ENCODE measurements at places on chromosomes 3 and 15.

DNA sequence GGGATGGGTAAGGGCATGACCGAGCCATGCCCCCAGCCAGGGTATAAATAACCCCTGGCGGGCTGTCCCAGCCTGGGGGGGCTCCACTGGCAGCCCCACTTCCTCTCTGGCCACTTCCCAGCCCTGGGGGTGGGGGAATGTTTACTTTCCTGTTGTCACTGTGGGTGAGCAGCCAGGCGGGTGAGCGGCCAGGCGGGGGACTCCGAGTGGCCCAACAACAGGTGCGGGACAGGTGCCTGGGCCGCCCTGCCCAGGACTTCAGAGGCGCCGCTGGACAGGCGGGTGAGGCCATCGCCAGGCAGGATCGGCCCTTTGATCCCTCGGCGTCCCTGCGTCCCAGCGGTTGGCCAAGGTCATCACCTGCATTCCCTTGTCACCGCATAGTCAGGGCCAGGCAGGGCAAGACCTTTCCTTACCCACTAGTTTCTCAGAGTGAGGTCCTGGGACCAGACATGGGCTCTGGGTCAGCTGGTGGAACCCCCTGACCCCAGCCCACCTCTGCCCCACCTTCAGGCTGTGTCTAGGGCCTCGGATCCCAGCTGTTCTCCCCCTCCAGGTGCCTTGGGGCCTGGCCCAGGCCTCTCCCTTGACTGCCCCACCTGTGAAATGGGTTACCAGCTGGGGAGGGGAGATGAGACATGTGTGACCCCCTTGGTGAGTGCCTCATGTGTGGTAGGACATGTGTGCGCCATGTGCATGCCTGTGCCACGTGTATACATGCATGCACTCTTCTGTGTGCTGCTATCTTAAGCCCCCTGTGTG is 16.6 kb downstream of the SEMA3F start:
- no peak for DNase-seq

DNA sequence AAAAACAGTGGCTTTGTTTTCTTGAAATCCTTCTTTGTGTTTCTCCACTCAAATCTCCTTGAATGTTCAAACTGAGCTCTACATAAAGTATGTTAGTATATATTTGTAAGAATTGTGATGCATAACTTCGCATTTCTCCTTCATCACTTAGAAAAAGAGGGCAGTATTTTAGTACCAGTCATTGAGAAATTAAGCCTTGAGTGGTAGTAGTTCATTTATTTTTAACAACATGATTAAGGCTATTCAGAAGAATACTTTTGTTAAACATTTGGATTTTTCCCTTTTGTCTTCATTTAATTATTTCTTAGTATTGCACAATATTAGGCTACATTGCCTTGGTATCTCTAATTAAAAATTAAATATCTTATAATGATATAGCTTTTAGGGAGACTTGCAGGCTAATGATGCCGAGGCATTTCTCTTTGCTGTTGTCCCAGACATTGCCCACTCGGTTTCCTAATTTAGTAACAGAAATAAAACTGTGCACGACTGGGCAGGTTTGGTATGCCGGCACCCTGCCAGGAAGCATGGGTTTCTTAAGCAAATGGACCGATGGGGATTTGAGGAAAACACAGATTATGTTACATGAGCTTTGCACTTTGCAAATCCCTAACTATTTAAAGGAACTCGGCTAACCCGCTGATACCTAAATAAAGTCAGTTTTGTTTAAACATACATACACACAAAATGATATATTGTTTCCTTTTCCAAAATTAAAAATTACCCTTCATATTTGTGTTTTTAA is 54.7 kb downstream of the LRRC28 start:
- no peak for DNase-seq

DNA sequence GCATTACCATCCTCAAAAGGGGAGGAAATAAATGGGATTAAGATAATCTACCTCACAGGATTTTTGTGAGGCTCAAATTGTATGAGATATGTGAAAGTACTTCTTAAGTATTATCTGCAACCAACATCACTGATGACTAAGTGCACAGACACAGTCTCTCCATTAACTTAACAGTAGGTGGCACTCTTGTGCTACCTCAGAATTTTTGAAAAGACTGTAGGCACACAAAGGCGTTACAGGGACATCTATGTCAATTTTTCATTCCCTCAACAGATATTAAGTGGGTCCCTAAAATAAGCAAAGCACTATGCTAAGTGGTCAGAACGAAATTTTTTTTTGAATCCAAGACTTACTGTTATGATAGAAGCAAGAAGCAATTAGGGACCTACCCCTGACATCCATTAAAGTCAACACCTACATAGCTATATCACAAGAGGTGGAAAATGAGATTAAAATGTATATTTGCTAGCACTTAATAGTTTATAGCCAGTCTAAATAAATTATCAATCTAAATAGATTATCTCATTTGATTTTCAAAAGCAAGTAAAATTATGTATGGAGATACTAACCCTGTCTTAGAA is 52.9 kb downstream of the RYK start:
- no peak for DNase-seq

DNA sequence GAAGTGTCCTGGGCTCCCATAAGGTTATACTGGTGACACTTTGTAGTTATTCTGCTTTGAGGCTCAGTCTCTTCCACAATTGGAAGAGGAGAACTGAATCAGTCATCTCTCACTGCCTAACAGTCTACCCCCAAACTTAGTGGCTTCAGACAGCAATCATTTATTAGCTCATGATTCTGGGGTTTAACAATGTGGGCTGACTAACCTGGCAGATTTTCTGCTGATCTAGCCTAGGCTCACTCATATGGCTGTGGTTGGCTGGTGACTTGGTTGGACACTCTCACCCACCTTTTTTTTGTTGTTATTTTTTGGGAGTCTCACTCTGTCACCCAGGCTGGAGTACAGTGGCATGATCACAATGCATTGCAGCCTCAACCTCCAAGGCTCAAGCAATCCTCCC is 7.1 kb downstream of the GPD1L start:
- DNase-seq: no peak

DNA sequence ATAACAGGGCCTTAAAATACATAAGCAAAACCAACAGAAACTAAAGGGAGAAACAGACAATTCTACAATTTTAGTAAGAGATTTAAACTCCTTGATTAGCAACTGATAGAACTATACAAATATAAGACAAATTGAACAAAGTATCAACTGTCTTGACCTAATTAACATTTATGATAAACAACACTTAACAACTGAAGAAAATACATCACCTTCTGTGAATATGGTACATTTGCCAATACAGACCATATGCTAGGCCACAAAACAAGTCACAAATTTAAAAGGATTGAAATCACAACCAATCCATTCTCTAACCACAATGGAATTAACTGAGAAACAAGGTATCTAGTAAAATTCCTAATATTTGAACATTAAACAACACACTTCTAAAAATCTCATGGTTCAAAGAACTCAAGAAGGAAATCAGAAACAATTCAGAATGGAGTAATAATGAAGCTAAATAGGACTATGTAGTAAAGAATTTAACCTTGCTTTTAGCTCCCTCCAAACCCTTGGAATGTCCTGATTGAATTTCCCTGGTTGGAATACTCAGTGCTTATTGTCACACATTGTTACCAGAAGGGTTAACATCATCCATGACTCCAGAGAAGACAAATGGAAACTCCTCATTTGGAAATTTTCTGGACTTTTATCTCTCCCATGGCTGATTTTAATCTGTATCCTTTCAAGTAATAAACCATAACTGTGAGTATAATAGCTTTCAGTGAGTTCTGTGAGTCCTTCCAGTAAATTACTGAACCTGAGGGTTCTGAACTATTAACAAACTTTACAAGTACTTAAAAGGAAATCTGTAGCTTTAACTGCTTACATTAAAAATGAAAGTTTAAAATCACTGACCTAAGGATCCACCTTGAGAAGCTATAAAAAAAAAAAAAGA is 88.8 kb downstream of the DLG1 start:
- DNase-seq: no peak

GRCh38 chr3:172138193-172138537 is 98.8 kb downstream of the FNDC3B start:
- DNase-seq: no peak

- DNase-seq: no peak
These were observed 11.7 kb downstream of the FRMD5 start for GRCh38 chr15:44183363-44183762.

GRCh38 chr15:57306944-57307411 is 69.3 kb upstream of the CGNL1 start:
- DNase-seq: no peak

GRCh38 chr15:61000276-61000675 is 228.8 kb downstream of the RORA start:
- no peak for DNase-seq

DNA sequence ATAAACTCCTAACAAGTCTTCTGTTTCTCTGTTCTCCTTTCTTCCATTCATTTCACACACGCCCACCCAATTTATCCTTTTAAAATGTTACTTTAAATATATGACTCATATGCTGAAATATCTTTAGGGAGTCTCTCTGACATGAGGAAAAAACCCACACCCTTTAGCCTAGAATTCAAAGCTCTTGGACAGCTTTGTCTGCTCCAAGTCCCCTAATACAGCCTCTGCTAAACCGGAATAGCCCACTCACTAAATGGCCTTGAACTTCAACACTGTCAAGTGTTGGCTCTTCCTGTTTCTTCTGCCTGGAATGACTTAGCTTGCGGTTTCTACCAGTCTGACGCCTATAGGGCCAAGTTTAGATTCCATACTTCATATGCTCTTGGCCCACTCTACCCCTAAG is 3.3 kb upstream of the CD96 start:
- DNase-seq: no peak

DNA sequence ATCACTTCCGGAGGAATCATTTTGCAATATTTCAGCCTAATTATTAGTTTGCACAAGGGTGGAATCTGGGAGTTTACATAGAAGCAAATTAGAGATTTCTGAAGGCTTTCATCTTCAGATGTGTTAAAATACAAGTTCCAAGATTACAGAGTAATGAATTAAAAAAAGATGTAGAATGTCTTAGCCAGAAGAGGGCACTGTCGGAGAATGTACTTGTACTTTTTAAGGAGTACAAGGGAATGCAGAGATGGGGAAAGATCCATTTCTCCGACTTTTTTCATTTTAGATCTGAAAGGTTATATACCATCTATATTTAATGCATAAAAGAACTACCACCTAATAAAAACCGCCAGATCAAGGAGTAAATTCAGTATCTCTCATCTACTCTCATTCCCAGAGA is 43.1 kb upstream of the WDR5B start:
- no peak for DNase-seq

DNA sequence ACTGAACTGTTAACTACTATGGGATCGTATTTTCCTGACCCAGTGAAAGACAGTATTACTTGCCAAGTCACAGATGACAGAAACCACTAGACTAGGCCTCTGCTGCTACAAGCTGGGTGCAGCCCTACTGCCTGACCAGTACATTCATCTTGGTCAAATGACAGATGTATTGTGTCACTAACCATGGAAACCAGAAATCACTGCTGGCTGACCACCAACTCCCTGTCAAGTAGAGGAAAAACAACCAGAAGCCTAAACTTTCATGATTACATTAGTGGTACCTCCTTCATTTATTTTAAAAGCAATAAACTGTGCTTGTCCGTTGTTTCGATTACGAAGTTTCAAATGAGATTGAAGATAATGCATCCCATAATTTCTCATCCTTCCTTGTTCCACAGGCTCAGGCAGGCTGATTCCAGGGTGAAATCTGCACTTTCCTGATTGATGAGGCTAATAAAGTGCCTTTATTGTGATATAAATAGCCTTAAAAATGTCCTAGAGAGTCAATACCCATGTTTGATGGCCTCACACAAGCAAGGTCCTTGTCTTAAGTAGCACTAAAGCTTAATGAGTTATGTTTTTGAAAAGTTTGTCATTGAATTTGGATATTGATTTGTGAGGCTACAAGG is 309.7 kb downstream of the LSAMP start:
- no peak for DNase-seq

- DNase-seq: no peak
These were observed 1.0 kb downstream of the KLHL18 start for GRCh38 chr3:47283591-47284364.

DNA sequence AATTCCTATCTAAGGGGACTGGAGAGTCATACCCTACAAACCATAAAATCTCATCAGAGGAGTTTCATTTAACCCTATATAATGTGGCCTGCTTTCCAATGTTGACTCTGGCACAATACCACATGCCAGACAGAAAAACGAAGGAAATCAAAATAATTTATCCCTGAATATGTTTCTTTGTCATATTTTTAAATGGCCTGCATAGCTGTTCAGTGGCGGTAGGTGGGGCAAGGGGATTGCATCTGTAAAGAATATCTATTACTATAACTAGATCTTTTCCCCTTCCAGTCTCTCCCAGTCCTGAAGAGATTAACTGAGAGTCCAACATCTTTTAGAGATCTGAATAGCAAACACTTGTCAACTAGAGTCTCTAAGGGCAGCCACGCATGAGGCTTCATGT is 278.1 kb upstream of the CTNNB1 start:
- DNase-seq: no peak

DNA sequence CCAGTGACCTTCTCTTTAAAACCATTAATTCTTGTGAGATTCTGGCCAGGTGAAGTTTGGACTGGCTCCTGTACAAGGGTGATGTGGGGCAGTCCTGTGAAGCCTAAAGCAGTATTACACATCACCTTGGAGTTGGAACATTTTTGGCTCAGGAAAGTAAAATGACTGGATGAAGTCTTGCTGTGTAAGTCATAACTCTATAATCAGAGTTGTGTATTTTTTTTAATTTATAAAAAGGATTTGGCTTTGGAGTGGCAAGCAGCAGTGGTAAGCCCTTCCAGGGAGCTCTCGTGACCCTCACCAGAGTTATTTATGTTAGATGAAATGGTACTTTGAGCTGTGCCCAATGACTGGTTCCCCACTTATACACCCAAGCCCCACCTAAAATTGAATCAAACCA is 331.2 kb upstream of the DCBLD2 start:
- DNase-seq: no peak

GRCh38 chr3:159583662-159584061 is 405.0 kb upstream of the IL12A start:
- DNase-seq: no peak

DNA sequence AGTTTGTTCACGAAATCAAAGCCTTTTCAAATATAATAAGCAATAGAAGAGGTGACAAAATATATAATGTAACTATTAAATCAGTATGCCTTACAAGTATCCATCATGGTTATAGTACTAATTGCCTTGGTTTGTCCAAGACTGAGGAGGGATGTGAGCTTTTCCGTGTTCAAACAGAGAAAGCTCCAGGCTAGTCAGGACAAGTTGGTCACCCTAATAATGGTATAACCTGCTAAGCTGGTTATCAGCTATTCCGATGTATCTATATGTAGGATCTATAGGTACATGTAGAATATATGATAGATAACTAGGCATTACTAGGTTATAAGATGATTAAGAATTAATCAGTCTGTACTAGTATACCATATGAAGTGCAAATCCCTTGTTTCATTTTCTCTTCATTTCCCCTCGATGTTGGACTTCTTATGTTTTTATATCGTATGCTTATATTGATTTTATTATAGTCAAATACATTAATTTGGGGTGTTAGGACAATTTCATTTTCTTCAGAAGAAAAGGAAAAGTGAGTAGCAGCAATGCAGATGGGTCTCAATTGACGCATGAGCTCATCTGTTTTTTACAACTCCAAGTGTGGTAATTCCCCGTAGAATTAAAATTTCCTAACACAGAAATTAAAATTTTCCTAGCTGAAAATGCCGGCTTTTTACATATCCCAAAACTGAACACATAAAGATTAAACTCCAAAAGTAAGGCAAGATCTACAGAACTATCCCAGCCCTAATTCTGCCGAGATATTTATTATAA is 419.1 kb downstream of the TIGIT start:
- no peak for DNase-seq
